Stimulated activated CD8-positive, alpha-beta memory T cell treated with anti-CD3 and anti-CD28 coated beads, Interleukin-15, amount 100 ng/mL, for 48 hours (primary cell): ENCODE measurements at places on chromosomes 2 and 18.

DNA sequence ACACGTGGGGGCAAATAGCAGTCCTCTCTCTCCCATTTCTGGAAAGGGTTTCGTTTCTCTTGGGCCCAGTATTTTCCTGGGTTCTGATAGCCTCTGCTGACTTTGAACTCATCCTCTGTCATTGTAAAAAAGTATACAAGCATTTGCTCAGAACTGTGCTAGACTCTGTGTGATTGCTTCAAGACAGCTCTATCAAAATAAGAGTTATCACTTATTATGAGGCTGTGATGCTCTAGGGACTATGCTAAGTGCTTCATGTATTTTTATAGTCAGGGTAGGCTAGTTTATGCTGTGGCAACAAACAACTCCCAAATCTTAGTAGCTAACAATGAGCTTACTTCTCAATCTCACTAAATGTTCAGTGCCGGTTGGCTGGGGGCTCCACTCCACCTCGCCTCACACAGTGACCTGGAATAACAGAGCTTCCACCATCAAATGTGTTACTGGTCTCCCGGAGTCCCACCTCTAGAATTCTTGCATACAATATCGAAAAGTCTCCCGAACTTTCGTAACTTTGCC is 110.8 kb upstream of the CDC42EP3 start:
- DNase-seq = no peak

- no peak for DNase-seq
Observed at GRCh38 chr2:134549104-134549503, 169.7 kb downstream of the TMEM163 start.

DNA sequence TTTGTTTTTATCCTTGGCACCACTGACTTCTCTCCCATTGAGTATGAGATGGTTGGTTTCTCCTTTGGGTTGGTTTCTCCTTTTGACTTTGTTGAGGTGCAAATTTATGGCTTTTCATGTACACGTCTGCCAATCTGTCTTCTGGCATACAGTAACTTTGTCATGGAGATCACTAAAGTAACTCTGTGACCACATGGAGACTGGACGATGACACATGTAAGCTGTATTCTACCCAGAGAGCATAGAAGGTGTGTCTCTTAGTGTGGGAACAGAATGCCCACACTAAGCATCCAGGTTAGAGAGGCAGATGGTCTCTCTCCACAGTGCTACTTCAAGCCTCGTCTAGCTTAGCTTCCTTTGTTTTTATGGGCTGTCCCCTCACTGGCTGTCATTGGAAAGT is 897.5 kb downstream of the SUCLG1 start:
- DNase-seq = no peak

DNA sequence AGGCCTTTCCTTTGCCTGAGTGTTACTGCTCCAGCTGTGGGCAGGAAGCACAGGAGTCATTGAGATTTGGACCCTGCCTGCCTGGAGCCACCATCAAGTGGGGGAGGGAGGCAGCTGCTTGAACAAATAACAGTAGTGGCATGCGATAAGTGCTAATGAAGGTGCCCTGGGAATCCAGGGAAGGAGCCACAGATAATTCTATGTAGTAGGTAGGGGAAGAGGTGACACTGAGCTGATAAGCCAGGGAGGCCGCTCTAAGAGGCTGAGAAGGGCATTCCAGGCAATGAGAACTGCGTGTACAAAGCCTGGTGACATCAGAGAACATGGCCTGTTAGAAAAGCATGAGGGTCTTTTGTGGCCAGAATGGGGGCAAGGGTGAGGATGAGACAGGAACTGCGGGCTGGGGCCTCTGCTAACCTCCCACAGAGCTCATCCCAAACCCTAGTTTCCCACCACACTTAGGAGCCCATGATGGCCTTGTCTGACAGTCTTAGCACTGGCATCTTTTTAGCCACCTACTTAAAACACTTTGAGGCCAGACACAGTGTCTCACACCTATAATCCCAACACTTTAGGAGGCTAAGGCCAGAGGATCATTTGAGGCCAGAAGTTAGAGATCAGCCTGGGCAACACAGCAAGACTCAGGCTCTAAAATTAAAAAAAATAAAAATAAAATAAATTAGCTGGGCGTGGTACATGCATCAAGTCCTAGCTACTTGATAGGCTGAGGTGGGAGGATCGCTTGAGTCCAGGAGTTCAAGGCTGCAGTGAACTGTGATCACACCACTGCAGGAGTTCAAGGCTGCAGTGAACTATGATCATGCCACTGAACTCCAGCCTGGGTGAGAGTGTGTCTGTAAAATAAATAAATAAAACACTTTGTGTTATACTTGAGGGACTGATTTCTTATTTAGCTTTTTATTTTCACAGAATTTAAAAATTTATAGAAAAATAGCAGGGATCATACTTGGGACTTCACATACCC is 58.9 kb downstream of the TET3 start:
- no peak for DNase-seq
